Effector memory CD4-positive, alpha-beta T cell (primary cell): ENCODE measurements at places on chromosomes 6 and 20.

DNA sequence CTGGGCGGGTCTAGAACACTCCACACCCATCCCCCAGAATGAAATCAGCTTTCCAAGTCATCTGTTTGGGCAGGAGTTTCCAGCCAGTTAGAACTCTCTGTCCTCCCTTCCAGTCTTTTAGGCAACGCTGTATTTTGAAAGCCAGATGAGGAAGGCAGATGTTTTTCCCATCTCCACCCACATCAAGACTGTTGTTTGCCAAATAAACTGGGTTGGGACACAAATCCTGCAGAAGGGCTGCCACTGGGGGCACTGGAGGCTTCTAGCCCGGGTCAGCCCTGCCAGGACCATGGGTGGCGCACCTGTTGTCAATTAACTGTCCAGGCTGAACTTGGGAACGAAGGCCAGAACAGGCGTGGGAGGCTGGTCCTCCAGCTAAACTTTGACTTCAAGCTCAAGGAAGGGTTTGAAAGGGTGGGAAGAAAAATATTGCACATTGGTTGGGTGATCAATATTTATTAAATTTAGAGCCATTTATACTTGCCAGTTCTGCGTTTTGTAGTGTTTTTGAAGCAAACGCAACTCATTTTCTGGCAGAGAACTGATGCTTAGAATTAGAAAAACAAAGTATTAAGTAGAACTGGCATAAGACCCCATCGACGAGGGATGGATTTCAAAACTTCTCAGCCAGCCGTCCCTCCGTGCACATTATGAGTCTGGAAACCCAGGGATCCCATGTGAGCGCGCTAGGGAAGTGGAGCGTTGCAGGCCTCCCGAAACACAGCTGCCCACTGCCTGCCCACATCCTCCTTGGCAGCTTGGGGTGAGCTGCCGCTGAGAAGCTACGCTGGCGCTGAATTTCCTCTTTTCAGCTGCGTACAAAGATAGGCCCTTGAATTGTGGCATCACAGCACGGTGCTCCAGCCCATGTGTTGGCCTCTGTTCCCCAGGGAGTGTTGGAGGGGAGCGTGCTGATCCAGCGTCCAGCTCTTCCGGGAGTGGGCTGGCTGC is 297.4 kb downstream of the QKI start:
- DNase-seq: no peak

DNA sequence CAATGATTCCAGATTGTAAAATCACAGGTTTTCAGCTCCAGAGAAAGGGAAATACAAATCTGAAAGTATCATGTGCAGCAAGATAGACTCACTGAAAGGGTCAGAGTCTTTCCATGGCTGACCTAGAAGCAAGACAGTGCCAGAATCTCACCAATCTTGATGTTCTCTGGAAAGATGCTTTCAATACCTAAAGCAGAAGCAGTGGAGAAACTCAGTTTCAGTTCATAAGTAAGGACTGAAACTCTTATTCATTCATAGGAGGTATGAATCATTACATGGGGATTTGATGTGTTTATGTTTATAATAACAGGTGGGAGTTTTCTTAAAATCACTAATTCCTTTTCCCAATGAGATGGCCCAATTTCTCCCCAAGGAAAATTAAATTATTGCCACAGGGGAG is 42.5 kb downstream of the SLC2A12 start:
- DNase-seq: no peak

DNA sequence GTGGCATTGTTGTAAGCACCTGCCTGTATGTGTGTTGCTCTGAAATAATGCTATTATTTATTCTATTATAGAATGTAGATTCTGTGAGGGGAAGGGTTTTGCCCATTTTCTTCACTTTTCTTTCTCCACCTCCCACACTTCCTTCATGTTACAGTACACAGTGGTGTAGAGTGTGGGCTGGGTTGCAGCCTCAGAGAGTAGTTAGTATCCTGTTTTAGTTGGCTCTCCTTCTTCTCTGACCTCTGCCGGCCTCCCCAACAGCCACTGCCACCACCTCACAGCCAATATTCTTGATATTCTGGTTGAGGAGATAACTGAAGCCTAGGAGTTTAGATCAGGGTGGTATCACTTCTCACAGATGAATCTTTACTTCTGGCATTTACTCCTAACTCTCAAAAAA is 143.4 kb downstream of the BCKDHB start:
- no peak for DNase-seq

DNA sequence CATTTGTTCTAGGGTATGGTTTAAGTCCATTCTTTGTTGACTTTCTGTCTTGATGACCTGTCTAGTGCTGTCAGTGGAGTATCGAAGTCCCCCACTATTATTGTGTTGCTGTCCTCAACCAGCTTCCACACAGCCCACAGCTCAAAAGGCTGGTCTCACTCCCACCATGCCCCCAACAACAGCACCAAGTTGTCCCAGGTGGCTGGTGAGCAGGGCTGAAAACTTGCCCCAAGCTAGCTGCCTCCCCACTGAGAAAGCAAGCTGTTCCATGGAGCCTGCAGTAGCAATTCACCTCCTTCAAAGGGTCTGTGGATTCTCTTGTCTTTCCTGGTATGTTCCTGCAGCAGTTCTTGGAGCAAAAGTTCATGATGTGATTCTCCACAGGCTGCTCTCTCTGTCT is 221.0 kb downstream of the SYNDIG1 start:
- DNase-seq: no peak

- DNase-seq: no peak
These were observed 79.5 kb downstream of the FOXA2 start for GRCh38 chr20:22504829-22505377.
